ENCODE measurements at places on chromosomes 2 and 18. TPM values are rescaled to one million over a fixed set of nuclear protein-coding genes. Genes with fewer than 3 reads are reported as not detected.

Gene CROCC2
- total RNA-seq: 0.32 TPM

Gene LOXHD1
- 0.76 TPM for total RNA-seq

Gene ZC3H8
- total RNA-seq: 6.8 TPM

Gene DSG3
- total RNA-seq: not detected

Gene REG3A
- not detected for total RNA-seq

Gene BMPR2
- total RNA-seq: 88.7 TPM

Gene WNT6
- total RNA-seq: not detected

Gene HNMT
- total RNA-seq: 61.9 TPM

Gene ONECUT2
- 0.06 TPM for total RNA-seq

Gene ARHGAP25
- 16.5 TPM for total RNA-seq

Gene IL1B
- total RNA-seq: 38.1 TPM

Gene SMARCAL1
- 18.1 TPM for total RNA-seq

Gene FAM161A
- 3.7 TPM for total RNA-seq

Gene SERPINB12
- not detected for total RNA-seq

Gene LCT
- 0.08 TPM for total RNA-seq

Gene UPP2
- not detected for total RNA-seq

Gene ACADL
- total RNA-seq: 32.9 TPM

Gene TLX2
- total RNA-seq: not detected

Gene LINC00305
- total RNA-seq: not detected

Gene TEX44
- total RNA-seq: not detected

Gene PAIP2B
- 5.9 TPM for total RNA-seq

Gene ERMN
- total RNA-seq: 0.37 TPM

Gene RIT2
- not detected for total RNA-seq

Gene NPHP1
- total RNA-seq: 5.3 TPM

Gene MEP1B
- total RNA-seq: not detected

Gene C1QL2
- total RNA-seq: not detected

Gene POMC
- total RNA-seq: 3.7 TPM

Gene TMEFF2
- total RNA-seq: not detected

Gene KLHL41
- total RNA-seq: 1.5 TPM

Gene OTOS
- not detected for total RNA-seq

Gene LYPD6
- total RNA-seq: 0.99 TPM

Gene MEX3C
- total RNA-seq: 21.4 TPM

Gene DCDC2C
- not detected for total RNA-seq

Gene TCF7L1
- total RNA-seq: 17.7 TPM

Gene DYSF
- total RNA-seq: 24.5 TPM

Gene RAMP1
- total RNA-seq: 8.6 TPM

Gene SETBP1
- 27.5 TPM for total RNA-seq

Gene RFTN2
- total RNA-seq: 10.2 TPM

Gene FIGN
- total RNA-seq: 4.9 TPM

Gene ALPI
- total RNA-seq: not detected

Gene PRADC1
- total RNA-seq: 23.3 TPM

Gene PCGF1
- total RNA-seq: 27.1 TPM

Gene FAP
- 15.0 TPM for total RNA-seq
